Omental fat pad (tissue), 4 donors: ENCODE measurements at places on chromosomes 5 and 9. TPM values are rescaled to one million over a fixed set of nuclear protein-coding genes. Genes with fewer than 3 reads are reported as not detected.

Gene CCDC192
- not detected for total RNA-seq

DNA sequence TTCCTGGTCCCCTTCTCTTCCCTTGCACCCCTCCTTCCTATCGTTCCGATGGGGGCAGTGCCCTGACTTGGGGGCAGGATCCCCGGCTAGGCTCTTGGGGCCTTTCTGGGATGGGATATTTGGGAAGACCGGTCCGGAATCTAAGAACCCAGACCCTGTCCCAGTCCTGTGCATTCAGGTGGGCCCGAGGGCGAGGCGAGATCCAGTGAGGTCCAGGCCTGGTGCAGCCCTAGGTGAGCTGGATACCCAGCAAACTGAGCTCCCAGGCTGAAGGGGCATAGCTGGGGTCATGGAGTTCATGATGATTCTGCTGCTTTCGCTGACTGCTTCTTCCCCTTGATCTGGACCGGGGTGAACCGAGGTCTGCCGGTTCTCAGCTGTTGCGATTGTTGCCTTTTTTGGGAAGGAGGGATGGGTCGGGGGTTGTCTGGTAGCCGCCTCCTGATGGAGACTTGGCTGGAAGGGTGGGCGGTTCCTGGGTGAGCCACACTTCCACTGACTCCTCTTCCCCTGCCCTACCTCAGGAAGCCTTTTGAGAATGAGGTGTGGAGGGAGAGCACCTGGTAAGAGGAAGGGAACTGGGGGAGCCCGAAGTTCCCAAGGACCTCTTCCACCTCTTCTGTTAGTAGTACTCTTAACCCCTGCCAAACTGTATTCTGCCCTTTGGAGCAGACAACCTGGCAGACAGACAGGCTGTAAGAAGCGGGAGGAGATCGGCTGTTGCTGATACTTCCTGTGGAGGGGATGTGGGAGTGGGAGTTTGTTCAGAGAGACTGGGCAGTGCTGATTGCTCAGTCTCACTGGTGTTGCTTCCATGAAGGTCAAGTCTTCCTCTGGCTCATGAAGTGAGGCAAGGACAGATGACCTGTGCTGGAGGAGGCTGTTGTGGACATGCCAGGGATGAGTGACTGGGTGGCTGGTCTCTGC lies 1.0 kb downstream of the LRRC8A start:
- DNase-seq: no peak

- peak; percentile 13 for DNase-seq
Observed at GRCh38 chr9:113556877-113557593, 93.5 kb downstream of the RGS3 start.

Gene AJM1
- total RNA-seq: 0.74 TPM

GRCh38 chr9:96232164-96232538 lies 69.8 kb downstream of the HSD17B3 start:
- no peak for DNase-seq

Gene REEP5
- total RNA-seq: 90.1 TPM

GRCh38 chr9:61674465-61674864 lies 484.6 kb downstream of the SPATA31A7 start:
- DNase-seq: no peak

DNA sequence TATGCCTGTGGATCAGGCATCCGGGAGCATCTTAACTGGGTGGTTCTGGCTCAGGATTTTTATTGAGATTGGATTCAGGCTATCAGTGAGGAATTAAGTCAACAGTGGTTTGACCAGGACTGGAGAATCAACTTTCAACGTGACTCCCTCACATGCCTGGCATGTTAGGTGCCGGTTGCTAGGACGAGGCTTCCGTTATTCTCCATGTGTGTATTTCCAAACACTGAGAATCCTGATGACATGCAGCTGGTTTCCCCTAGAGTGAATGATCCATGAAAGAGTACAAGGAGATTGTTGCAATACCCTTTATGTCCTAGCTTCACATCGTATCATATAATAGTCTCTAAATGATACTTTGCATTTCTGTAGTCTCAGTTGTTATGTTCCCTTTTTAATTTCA lies 529.2 kb downstream of the ANXA1 start:
- DNase-seq: no peak

- no peak for DNase-seq
Observed at GRCh38 chr9:90640361-90640760, 2.3 kb downstream of the DIRAS2 start.

GRCh38 chr5:51908215-51908614 lies 525.0 kb downstream of the ISL1 start:
- no peak for DNase-seq

Gene CSF1R
- 61.3 TPM for total RNA-seq

Gene LIFR
- total RNA-seq: 134 TPM

DNA sequence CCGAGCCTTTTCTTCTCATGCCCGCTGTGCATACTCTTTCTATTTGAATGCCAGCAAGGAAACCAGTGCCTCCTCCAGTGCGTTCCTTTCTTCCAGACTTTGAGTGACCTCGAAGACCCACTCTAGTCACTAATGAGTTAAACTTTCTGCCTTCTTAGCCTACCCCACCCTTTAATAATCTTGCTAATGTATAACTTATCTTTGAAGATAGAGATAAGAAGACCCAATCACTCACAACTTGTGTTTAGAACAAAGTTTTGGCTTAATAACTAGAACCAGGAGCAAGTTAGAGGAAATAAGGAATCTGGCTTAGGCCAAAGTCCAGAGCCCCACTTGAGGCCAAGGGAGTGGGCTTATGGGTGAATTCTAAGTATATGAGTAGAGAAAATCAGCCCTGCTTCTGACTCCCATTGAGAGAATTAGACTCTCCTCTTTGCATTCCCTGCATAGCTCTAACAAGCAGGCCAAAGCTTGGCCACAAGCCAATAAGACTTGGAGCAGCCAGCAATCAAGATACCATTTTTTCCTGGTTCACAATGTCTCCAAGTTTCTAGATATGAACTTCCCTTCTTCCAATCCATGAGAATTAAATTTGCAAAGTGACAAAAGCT lies 181.5 kb upstream of the PIK3R1 start:
- no peak for DNase-seq

DNA sequence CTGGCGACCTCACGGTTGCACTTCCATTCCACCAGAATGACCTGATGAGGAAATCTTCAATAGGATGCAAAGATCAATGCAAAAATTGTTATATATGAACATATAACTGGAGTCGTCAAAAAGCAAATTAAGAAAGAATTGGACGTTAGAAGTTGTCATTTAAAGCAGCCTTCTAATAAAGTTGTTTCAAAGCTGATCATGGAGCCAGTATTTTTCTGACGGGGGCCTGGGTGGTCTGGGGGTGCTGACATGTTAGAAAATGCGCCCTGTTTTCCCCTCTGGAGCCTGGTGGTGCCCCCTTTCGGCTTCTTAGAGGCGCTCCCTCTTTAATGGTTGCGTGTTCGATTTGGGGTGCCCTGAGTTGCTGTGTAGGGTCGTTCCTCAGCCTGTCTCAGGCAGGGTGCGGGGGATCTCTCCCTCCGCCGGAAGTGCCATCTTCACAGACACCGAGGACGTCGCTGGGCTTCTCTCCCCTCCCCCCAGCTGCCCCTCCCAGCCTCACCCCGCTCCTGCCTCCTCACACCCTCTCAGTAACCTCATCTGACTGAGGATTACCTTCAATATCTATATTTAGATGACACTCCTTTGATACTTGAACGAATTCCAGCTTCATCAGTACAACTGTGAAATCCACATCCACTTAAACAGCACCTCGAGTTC lies 18.3 kb downstream of the PTGES2 start:
- no peak for DNase-seq

DNA sequence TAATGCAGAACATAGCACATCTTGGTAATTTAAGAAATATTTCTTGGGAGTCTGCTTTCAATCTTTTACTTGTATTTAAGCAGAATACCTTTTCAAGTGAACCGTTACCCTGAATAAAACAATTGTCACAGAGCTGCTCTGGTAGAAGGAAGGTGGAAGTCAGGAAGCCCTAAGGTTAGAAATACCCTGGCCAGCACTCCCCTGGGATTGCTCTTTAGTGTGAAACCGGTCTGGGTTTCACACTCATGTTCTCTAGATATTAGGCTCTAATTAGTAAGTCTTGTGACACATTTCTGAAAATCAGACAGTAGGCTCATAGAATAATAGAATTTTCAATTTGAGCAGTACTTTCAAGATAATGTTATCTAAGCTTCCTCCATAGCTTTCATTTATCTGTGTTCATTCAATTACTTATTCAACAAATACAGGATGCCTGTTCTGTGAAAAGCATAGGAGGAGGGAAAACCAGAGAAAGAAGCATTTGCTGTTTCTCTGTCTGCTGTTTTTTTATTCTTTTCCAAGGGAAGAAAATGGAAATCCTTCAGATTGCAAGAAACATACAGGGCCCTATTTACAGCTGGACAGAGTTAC lies 825.5 kb downstream of the TLR4 start:
- no peak for DNase-seq

Gene OCLN
- total RNA-seq: 7.4 TPM
